Neuronal stem cell (in vitro differentiated cells): ENCODE measurements at places on chromosomes 5 and 9.
A peak's percentile ranks its signal among the peaks of the same experiment; 100 is the strongest.

- peak; percentile 49 for DNase-seq
Measured at GRCh38 chr9:35114840-35115628, 628 bp downstream of the ATOSB start.

GRCh38 chr9:134328841-134329575 is 2.8 kb downstream of the RXRA start:
- DNase-seq: no peak

DNA sequence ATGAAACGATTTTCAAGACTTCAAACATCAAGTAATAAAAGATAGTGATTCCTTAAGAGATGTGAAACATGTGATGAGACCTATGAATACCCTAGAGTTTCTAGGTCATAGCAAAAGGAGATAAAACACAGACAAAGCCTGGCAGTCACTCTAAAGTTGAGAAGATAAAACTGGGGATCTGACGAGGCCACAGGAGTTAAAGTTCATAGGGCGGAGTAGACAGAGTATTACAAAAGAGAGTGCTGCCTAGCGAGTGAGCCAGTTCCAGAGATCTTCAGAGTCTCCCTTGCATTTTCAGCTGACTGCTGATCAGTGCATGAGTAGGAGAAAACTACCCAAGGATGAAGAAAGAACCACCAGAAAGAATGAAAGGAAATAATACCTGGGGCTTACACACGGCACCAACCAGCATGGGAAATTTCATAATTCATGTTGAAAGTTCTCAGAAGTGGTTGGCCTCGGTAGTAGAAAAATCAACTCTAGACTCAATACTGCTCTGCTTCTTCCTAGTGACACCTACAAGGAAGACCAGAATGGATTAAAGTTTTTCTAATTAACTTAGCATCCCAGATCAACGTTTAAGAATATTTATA is 30.4 kb downstream of the FBXO4 start:
- no peak for DNase-seq

DNA sequence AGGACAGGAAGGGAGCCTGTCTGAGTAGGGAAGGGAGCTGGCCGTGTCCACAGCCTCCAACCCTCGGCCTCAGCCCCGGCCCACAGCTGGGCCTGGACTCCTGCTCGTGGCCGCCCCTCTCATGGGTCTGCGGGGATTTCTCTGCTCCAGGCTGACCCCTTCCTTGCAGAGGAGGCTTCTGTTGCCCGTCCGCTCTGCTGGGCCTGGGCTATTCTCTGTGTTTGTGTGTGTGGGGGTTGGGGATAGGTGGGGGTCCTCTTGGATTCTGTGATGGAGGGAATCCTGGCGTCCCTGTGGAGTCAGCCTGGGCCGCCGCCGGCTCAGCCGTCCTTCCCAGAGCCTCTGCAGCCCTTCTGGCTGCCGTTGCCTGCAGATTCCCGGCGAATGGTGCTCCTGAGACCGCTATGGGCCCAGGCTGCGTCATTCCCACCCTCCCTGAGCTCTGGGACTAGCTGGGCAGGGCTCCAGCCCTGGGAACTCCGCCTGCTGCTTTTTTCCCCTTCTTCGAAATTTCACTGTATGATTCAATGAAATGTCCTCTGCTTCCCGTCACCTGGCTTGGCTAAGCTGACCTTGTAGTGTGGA is 64.2 kb downstream of the FGF18 start:
- no peak for DNase-seq

- no peak for DNase-seq
Measured at GRCh38 chr5:143694357-143694756, 117.6 kb upstream of the HMHB1 start.

DNA sequence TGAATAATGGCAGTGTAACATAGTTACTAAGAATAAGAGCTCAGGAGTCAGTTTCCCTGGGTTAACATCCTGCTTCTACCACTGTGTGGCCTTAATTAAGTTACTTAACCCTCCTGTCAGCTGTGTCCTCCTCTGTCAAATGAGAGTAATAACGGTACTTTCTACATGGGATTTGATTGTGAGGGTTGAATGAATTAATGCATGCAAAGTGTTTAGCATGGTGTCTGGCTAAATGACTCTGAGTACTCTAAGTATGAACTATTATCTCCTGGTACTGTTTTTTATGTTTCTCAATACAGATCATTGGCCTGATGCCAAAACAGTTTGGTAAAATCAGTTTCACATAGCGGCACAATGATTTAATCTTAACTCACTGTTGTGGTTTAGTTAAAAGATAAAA is 19.6 kb downstream of the ZNF131 start:
- DNase-seq: no peak

- no peak for DNase-seq
Measured at GRCh38 chr9:123483191-123483803, 127.3 kb downstream of the CRB2 start.

DNA sequence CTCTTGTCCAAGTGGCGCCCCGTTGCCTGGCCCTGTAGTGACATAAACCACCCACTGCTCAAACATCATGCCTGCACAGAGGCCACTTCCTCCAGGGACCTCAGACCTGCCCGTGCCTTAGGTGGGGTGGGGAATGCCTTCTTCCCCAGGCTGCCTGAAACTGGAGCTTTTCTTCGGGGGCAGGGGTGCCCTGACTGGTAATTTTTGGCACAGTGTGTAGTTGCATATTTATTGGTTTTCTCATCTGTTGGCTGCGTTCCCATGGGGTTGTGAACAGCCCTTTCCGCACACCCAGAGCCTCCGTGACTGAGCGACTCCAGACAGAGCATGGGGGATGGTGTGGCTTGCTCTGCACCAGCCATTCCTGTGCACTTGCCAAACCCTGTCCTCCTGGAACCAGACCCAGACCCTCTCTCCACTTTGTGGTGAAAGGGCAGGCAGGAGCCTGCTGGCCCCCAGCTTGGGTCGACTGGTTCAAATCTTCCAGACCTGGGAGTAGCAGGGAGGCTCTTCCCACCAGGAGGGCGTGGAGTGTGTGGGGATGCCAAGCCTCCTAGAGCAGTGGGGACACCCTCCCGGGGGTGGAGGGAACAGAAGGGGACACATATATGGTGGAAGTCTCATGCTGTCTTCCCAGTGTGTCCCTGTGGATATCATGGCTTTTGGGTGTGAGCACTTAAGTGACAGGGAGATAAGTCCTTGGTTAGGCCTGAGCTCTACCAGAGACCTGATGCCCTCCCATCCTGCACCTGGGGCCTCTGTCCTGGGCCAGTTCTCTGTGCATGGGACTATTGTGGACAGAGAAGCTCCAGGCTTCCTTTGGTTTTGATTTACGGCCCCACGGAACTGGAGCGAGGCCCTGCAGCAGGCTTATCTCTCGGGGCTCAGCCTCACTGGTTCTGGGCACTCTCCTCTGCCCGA is 39.6 kb downstream of the WNK2 start:
- no peak for DNase-seq

GRCh38 chr9:4750023-4750673 is 9.1 kb upstream of the AK3 start:
- no peak for DNase-seq

DNA sequence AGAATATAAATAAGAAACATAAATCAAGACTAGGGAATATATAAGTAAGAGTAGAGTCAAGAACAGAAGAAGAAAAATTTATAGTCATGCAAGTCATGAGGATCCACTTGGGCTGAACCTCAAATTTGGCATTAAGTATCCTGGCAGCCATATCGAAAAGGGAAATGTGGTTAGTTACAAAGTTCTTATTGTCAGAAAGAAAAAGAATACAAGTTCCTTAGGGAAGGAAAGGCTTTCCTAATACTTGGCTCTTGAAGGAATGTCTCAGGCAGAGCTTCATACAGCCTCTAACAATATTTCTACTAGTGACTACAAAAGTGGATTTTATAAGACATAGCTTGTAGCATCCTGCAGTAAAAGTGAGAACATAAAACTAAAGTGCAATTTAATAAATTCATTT is 45.4 kb downstream of the TMEM252 start:
- DNase-seq: no peak

- no peak for DNase-seq
Measured at GRCh38 chr9:18397076-18397475, 76.9 kb upstream of the ADAMTSL1 start.

- peak; percentile 73 for DNase-seq
Measured at GRCh38 chr5:177447611-177448243, 1.1 kb downstream of the PRR7 start.

DNA sequence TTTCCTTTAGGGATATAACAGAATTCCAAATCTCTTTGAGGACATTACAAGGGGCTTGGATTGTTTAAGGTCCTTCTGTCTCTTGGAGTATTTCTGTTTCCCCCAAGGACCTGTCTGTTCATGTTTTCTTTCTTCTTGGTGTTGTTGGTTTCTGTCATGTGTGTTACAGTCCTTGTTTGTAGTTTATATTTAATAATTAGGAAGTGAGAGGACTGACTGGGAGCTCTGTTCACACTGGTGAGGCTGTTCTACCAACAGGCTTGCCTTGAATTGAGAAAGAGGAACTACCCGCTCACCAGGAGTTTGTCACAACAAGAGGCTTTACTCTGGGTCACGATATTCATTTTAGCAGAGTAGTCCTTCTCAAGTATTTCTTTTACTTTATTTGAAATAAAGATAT is 119.2 kb upstream of the SV2C start:
- DNase-seq: no peak

- no peak for DNase-seq
Measured at GRCh38 chr5:103800741-103801495, 238.3 kb upstream of the NUDT12 start.

DNA sequence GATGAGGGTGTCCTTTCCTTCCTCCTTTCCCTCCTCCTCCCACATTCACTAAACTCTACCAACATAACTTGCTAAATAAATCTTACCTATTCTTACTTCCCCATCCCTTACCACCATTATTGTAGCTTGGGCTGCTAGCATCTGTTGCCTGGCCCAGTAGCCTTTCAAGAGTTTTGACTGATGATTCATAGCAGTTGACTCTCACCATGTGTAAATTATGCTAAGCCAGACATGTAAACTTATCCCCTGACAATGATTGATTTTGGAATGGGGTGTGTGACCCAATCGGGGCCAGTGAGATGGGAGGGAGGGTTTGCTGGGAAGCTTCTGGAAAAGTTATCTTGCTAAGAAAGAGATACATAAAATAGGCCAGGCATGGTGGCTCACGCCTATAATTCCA is 161.8 kb upstream of the SPRY4 start:
- DNase-seq: no peak

DNA sequence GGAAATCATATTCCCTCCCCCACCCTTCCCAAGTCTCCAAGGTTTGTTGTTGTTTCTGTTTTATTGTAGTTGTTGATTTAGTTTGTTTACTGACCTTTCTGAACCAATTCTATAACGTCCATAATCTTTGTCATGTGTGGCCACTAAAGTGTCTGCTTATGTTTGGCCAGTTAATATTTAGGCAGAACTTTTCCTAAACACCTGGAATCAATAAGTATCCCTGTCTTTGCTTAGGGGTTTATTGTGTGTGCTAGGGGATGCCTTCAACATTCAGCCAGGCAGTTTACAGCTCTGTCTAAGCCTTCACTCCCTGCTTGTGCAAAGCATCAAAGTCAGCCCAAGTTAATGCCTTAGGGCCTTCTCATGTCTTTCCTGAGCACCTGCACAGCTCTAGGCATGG is 16.9 kb upstream of the LECT2 start:
- DNase-seq: no peak

GRCh38 chr5:145362266-145362665 is 472.9 kb downstream of the PRELID2 start:
- DNase-seq: no peak

DNA sequence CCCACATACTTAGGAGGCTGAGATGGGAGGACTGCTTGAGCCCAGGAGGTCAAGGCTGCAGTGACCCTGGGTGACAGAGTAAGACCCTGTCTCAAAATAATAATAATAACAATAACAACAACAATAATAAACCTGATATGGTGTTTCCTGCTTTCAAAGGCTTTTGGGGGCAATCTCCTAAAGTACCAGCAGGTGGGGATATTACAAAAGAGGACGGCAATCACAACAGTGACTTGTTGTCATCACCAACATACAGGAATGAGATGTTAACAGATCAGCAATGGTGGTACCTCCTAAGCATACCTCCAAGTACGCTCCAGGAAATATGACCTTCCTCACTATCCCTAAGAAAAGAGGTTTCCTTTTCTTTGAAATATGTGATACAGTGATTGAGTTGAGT is 91.1 kb upstream of the RNF180 start:
- peak; percentile 27 for DNase-seq

- DNase-seq: no peak
Measured at GRCh38 chr5:56175021-56175420, 58.1 kb downstream of the ANKRD55 start.

DNA sequence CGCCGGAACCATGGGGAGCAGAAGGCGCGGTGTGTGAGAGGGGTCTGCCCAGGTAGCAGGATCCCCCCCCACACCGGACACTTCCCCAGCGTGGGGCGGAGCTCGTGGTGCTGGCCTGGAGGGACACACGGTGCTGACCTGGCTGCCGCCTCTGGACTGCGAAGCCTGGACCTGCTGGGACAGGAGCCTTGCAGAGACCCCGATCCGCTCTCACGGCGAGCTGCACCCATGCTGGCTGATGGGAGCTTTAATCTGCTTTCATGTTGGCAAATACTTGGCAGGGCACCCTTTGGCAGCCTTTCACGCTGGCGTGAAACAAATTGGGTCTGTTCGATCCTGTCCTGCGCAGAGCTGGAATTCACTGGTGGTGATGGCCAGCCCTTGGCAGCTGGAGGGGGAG is 7.4 kb downstream of the NKD2 start:
- DNase-seq: no peak

DNA sequence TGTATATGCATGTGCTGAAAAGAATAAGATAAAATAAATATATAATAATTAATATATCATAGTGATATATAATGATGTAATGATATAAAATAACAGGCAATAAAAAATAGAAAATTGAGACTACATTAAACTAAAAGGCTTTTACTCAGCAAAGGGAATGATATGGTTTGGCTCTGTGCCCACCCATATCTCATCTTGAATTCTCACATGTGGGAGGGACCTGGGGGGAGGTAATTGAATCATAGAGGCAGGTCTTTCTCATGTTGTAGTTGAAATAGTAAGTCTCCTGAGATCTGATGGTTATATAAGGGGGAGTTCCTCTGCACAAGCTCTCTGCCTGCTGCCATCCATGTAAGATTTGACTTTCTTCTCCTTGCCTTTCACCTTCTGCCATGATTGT is 1550.9 kb upstream of the CDH6 start:
- no peak for DNase-seq

- DNase-seq: no peak
Measured at GRCh38 chr5:73822989-73823339, 197.0 kb downstream of the ARHGEF28 start.

DNA sequence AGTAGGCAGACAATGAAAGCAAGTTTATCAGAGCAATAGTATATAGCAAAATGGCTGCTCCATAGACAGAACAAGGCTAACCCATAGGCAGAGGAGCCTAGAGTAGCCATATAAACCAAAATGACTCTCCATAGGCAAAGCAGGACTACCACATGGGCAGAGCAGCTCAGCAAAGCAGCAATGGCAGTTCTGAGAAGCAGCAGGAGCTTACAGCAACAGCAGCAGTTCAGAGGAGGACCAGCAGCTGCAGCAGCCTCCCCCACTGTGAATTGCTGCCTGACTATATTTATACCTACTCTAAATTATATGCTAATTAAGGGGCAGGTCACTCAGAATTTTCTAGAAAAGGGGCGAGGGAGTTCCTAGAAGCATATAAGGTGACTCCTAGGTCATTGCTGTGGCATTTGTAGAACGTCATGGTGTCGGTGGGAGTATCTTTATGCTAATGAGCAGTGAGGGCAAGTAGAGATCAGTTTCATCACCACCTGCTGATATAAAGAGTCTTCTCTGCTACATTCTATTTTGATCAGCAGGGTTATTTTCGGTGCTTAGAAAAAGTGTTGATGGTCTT is 1115.5 kb downstream of the DTWD2 start:
- no peak for DNase-seq

- no peak for DNase-seq
Measured at GRCh38 chr9:115289757-115290208, 171.8 kb upstream of the TNC start.

GRCh38 chr9:113584428-113585084 is 121.0 kb downstream of the RGS3 start:
- DNase-seq: no peak
